ENCODE measurements at places on chromosomes 1 and 21.
A peak's percentile ranks its signal among the peaks of the same experiment; 100 is the strongest.

- DNase-seq: no peak
These were observed 1.2 kb upstream of the HSPB7 start for GRCh38 chr1:16018749-16019643.

- DNase-seq: peak; percentile 86
These were observed at the start of the genes TCEANC2 and TMEM59 for GRCh38 chr1:54052934-54053744. TCEANC2 (plus strand) TSS chr1:54053608; CDS start chr1:54054423, 815 bp downstream. TMEM59 (minus strand) TSS chr1:54053204; CDS start chr1:54053188, 16 bp downstream.

- DNase-seq: no peak
These were observed 53.9 kb downstream of the PDE9A start for GRCh38 chr21:42707207-42707830.

DNA sequence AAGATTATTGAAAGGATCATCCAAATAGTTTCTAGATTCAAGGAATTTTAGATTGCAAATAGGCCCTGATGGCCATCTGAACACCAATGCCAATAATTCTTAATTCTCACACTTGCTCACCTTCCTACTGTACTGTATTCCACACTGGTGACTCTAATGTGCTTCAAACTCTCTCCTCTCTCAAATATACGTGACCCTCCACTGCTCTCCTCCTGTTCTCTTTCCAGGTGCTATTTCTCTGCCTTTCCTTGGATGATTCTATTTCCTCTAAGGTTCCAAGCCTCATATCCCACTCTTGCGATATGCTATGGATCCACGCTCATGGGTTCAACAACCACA is 28.6 kb downstream of the KMO start:
- no peak for DNase-seq

- DNase-seq: no peak
These were observed 91.1 kb downstream of the EPHB2 start for GRCh38 chr1:22801761-22802160.

GRCh38 chr1:64845831-64846425 is 101.1 kb downstream of the RAVER2 start:
- no peak for DNase-seq

DNA sequence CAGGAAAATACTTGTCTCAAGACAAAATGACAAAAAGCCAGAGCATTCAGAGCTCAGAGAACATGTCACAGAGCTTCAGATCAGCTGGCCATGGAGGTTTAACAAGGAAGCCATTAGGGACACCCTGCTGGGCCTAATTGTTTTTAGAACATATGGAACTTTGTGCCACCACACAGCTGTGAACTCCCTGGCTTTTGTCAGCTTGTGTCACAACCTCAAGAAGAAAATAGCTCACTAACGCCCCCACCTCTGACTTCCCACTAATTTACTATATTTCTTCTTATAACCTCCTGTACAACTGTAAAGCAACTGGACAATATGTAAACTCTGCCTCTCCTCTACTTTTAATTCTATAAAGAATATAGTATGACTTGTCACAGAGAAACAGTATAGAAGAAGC is 21.0 kb upstream of the TDRD10 start:
- DNase-seq: no peak

GRCh38 chr1:63448731-63449246 is 74.2 kb downstream of the ITGB3BP start:
- DNase-seq: no peak

GRCh38 chr1:91763252-91763651 is 122.7 kb downstream of the TGFBR3 start:
- no peak for DNase-seq

DNA sequence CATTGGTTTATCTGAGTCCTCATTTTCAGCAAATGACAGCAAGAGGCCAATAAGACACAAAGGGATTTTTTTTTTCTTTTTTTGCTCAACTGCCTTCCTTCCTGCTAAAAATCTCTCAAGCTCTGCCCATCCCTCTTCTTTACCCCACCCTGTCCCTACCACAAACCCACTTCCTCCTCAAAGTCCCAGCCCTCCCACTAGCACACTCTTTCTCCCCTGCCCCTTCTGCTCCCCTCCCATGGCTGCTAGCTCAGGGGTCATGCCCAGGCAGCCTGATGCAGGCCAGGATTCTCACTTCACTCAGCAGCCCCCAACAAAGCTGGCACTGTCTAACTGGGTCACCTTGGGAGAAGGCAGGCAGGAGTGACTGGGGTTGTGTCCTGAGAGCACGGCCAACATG is 28.8 kb upstream of the PPP2R5A start:
- no peak for DNase-seq

DNA sequence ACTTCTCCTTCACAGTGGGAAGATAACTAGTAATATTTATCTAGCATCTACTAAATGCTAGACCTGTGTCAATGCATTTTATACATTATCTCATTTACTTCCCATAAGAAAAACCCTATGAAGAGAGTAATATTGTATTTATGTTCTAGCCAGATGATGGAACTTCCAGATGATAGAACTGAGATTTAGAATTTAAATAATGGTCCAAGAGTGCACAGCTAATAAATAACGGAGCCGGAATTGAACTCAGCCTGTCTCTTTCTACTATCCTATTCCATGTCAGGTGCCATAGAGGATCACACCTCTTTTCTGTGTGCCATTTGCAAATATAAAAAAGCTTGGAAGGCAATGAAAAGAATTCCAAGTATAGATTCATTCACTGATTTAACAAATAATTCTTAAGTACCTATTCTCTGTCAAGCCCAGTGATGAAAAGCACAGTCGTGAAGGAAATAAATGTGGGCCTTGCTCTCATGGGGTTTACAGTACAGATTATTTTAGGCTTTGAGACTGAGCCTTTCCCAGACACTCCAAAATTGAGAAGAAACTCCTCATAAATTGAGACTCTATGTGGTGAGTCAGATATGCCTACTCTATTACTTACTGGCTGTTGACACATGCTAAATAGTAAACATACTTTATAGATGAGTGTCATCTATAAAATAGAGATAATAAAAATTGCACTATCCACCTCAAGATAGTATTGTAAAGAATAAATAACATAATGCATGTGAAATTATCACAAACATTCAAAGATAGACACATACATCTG is 378.0 kb upstream of the PRMT6 start:
- no peak for DNase-seq

- DNase-seq: no peak
These were observed 5.7 kb downstream of the ACAP3 start for GRCh38 chr1:1302006-1302430.

GRCh38 chr1:170200621-170201397 is 55.0 kb downstream of the NTMT2 start:
- no peak for DNase-seq

DNA sequence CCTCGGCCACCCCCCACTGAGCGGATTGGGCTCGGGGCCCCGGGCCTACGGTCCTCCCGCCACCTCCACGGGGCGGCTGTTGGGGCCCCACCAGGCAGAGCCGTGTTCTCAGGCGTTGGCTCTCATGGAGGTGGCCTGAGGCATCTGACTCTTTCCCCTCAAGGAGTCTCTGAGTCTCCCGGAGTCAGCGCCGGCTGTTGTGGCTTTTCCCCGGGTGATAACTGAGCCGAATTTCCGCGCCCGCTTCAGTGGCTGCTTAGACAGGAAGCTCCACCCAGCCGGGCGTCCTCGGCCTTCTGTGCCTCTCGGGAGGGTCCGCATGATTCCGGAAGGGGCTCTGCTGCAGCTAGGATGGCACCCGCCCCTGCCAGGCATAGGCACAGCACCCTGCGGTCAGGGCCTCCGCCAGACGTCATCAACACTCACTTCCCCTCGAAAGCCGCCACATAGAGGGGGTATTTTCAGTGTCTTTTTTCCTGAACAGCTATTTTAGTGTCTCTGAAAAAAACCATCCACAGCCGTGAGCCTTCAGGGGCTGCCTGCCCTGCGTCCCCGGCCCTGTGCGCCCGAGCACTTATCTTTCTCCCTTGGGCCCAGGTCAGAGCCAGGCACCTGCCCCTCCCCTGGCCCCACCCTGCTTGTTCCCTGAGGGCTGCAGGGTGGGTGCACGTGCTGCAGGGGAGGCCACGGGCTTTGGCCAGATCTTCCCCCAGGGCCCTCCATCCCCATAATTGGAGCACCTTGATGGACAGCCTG is 72.9 kb downstream of the SKI start:
- DNase-seq: peak; percentile 82

DNA sequence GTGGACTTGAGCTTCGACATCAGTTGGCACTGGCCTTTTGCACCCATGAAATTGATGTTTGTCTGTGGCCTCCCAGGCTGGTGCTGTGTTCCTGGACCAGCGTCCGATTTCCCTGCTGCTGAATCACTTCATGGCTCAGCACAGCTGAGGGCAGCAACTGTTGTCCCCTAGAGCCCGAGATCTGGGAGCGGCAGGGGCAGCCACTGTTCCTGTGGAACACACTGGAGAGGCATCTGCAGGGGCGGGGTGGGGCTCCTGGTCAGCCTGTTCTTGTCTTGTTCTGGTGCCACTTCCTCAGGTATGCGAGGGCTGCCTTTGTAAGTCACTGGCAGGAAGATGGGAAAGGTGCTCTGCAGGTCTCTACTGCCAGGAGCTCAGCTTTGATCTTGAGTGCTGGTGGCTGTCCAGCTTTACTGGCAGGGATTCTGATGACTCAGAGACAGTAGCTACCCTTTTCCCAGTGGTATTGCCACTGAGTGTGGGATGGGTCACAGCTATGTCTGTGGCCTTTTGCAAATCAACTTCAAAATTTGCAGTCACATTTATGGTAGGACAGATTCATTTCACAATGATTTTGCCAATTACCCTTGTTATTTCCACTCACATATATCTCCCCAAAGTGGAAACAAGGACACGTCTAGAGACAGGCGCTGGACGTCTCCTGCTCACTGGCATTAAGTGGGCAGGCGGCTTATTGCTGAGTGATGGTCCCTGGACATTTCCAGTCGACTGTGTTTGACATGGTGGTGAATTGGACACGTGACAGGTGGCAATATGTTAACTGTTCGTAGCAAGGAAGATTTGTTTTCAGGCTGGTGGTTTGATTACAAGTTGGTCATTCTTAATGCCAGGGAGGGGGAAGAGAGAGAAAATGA is 15.3 kb downstream of the AGPAT3 start:
- no peak for DNase-seq

- DNase-seq: no peak
These were observed 2.0 kb upstream of the OLIG2 start for GRCh38 chr21:33023574-33024200.

DNA sequence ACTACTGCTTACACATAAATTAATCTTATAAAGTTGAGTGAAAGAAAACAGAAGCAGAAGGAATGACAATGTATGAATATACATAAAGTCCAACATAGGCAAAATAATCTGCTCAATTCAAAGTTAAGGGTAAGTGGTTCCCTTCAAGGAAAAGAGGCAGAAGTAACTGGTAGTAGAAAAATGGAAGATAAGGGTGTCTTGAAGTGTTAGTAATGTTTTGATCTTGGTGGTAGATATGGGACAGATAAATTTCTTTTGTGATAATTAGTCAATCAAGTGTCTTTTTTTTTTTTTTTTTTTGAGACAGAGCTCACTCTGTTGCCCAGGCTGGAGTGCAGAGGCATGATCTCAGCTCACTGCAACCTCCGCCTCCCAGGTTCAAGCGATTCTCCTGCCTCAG is 12.7 kb downstream of the USP48 start:
- DNase-seq: no peak

DNA sequence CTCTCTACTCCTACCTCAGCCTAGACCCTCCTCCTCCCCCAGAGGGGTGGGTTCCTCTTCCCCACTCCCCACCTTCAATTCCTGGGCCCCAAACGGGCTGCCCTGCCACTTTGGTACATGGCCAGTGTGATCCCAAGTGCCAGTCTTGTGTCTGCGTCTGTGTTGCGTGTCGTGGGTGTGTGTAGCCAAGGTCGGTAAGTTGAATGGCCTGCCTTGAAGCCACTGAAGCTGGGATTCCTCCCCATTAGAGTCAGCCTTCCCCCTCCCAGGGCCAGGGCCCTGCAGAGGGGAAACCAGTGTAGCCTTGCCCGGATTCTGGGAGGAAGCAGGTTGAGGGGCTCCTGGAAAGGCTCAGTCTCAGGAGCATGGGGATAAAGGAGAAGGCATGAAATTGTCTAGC is 21.6 kb upstream of the VPS13D start:
- DNase-seq: no peak

- DNase-seq: no peak
These were observed 33.5 kb downstream of the CAPN8 start for GRCh38 chr1:223631956-223632355.

DNA sequence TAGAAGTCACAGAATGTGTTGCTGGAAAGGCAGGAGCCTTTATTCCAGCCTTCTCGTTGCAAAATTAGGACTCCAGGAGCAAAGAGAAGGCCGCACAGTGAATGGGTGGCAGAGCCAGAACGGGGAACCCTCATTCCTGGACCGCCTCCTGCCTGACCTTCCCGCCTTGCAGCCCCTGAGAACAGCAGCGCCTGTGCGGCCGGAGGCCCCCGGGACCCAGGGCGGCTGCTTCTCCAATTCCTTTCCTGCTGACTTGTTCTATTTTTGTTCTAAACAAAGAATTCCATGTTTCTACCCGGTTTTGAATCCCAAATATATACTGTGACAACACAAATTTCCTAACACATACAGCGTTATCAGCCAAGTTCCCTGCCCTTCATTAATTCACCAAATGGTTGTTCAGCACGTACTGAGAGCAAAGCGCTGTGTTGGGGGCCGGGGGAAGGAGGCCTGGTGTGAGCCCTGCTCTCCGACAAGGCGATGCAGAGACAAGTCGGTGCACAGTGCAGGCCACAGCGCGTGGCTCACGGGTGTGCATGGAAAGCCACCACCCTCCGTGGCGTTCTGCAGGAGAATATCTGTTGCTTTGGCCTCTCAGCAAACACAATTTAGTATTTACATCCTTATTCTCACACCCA is 31.9 kb upstream of the COL6A2 start:
- DNase-seq: no peak

DNA sequence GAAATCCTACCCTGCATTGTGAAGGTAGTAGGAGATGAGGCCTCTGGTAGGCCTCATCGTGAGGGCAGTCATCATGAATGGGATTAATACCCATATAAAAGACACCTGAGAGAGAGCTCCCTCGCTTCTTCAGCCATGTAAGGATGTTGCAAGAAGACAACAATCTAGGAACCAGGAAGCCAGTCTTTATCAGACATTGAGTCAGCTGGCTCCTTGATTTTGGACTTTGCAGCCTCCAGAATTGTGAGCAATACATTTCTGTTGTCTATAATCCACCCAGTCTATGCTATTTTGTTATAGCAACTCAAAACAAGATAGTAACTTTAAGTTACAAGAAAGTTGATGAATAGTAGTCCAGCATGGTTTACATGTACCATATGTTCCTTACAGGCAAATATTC is 208.5 kb downstream of the KCNT2 start:
- no peak for DNase-seq

DNA sequence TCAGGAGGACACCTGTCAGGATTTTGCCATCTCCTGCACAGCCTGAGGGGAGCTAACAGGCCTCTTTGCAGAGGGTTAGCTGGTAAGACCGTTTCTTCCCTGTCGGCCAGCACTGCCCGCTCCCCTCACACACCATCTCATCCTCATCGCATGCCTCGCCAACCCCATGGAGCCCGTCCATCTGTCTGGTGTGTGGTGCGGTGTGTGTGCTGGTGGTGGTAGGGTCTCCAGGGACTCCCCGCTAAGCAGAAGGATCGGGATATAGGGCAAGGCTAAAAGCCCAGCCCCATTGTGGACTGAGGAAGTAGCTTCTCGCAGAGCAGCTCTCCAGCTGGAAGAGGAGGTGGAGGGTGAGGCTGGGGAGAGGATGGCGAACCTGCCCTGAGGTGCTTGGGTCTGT is 6.8 kb upstream of the SFN start:
- no peak for DNase-seq

- no peak for DNase-seq
These were observed 24.3 kb downstream of the AHCTF1 start for GRCh38 chr1:246907472-246907871.

GRCh38 chr1:173411835-173412742 is 65.0 kb upstream of the PRDX6 start:
- DNase-seq: no peak

GRCh38 chr1:204828352-204828850 is 42.3 kb upstream of the NFASC start:
- no peak for DNase-seq

- no peak for DNase-seq
These were observed 109.6 kb downstream of the SLC45A1 start for GRCh38 chr1:8427493-8427892.

Data from stimulated activated CD8-positive, alpha-beta memory T cell treated with anti-CD3 and anti-CD28 coated beads, Interleukin-4, amount 100 ng/mL, for 1 hour (primary cell).